ENCODE measurements at places on chromosomes 2 and 18. TPM values are rescaled to one million over a fixed set of nuclear protein-coding genes. Genes with fewer than 3 reads are reported as not detected.

UNC80 gene
- 9.4 TPM for total RNA-seq

TRIM43 gene
- not detected for total RNA-seq

GAD1 gene
- 80.7 TPM for total RNA-seq

STK11IP gene
- total RNA-seq, result 13.0 TPM

SERPINB2 gene
- total RNA-seq, result not detected

ATP8B1 gene
- total RNA-seq, result 5.7 TPM

IL36RN gene
- not detected for total RNA-seq

UGT1A8 gene
- not detected for total RNA-seq

MBOAT2 gene
- total RNA-seq, result 125 TPM

SLC4A5 gene
- 1.2 TPM for total RNA-seq

NIFK gene
- 53.8 TPM for total RNA-seq

IKZF2 gene
- 11.0 TPM for total RNA-seq

UGT1A10 gene
- total RNA-seq, result not detected

CD302 gene
- 1.6 TPM for total RNA-seq

Data from frontal cortex (tissue), 4 donors.